ENCODE measurements at places on chromosomes 6 and 20.

DNA sequence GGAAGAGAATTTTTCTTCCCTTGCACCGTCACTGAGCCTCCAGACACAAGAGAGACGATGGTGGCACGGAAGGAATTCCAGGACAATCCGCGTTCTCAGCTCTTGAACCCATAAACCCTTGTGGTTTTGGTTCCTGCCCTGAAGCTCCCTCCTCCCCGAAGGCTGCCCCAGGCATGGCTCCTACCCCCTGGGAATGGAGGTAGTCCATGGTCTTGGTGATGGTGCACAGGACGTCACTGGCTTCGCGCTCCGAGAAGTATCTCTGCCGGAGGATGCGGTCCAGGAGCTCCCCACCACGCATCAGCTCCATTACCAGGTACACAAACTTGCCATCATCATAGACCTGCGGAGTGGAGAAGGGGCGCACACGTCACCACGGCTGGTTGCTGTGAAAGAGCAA, 47.5 kb upstream of the MPC1 start:
- no peak for DNase-seq

DNA sequence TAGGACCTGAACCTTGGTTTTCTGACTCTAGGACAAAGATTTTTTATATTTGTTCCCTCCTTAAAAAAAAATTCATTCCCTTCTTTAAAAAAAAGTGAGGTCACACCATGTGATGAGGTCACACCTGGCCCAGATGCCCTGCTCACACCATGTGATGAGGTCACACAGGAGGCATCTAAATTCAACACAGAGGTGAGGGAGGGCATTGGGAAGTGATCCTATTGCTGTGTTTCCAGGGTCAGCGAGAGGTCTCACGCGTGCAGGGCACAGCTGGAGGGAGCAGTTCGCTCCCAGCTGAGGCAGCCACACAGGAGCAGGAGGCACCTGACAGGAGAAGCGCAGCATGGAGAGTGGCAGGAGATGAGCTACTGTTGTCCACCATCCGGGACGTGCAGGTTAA, 92.5 kb downstream of the SLC22A23 start:
- no peak for DNase-seq

- no peak for DNase-seq
Measured at GRCh38 chr6:29424168-29424567, 9.4 kb downstream of the OR12D1 start.

- DNase-seq, result no peak
Measured at GRCh38 chr6:31697555-31697954, 5.6 kb downstream of the ABHD16A start.

GRCh38 chr6:32117461-32117860, 8.3 kb upstream of the TNXB start:
- DNase-seq, result no peak

- DNase-seq, result no peak
Measured at GRCh38 chr6:108800427-108800864, 47.8 kb upstream of the ARMC2 start.

DNA sequence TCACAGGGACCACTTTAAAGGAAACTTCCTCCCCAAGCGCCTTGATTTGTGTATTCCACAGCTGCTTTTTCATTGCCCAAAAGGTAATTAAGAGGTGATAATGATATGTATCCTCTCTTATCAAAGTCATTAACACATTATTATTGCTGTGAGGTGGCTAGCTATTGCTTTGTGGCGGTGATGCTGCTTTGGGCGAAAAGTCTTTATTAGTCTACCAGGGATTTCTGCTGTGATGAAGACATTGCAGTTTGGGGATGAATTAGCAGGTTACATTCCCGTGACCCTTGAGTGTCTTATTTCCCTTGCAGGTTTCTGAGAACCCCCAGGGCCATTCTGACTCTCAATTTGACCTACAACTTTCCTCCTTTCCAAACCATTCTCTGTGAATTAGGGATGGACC, 143.4 kb upstream of the SOX4 start:
- no peak for DNase-seq

DNA sequence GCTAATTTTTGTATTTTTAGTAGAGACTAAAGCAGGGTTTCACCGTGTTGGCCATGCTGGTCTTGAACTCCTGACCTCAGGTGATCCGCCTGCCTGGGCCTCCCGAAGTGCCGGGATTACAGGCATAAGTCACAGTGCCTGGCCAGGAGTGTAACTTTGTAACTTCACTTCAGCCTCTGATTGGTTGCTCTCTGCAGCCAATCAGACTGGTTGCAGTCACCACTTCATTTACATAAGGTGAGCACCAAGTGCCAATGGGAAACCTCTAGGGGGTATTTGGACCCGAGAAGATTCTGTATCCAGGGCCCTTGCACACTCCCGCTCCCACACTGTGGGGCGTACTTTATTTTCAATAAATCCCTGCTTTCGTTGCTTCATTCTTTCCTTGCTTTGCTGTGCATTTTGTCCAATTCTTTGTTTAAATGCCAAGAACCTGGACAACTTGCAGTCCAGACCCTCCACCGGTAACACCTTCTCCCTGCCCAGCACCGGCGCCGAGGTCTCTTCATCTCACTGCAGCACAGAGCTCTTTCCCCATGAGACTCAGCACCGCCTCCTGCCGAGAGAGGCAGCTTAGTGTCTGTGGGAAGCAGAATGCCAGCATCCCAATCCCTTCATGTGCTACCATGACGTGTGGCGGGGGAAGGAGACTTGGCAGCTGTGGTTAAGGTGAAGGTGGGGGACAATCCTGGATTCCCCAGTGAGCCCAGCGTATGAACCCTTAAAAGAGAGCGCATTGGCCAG, 14.0 kb upstream of the MRGBP start:
- no peak for DNase-seq

- DNase-seq, result no peak
Measured at GRCh38 chr6:6705915-6706675, 117.6 kb downstream of the LY86 start.

GRCh38 chr6:113662688-113663333, 194.3 kb upstream of the MARCKS start:
- DNase-seq, result no peak

- no peak for DNase-seq
Measured at GRCh38 chr6:13252790-13253189, 75.5 kb downstream of the TBC1D7 start.

- no peak for DNase-seq
Measured at GRCh38 chr20:17568972-17569521, 828 bp upstream of the DSTN start.

- DNase-seq, result no peak
Measured at GRCh38 chr6:14009431-14009830, 84.7 kb downstream of the RNF182 start.

DNA sequence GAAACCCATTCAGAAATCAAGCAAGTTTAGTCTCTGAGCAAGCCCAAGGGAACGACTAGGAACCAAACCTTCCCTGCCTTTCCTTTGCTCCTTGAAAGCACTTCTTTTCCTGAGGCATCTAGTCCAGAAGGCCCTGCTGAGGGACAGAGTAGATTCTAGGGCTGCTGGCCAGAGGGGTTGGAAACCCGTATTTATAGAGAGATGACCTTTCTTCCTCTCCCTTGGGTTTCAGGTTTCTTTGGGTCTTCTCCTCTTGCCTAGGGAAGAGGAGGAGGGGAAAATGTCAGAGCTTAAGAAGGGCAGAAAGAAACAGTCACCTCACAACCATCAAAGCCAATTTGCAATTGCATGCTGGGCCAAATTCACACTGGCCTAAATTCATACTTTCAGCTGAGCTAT, 5.8 kb downstream of the APOBEC2 start:
- DNase-seq, result no peak

- no peak for DNase-seq
Measured at GRCh38 chr20:2101057-2101864, at the start of gene STK35. Gene STK35 (plus strand): TSS chr20:2101827. CDS start chr20:2101882, 55 bp downstream.

GRCh38 chr20:34269996-34270627, 28.9 kb downstream of the ASIP start:
- DNase-seq, result no peak

DNA sequence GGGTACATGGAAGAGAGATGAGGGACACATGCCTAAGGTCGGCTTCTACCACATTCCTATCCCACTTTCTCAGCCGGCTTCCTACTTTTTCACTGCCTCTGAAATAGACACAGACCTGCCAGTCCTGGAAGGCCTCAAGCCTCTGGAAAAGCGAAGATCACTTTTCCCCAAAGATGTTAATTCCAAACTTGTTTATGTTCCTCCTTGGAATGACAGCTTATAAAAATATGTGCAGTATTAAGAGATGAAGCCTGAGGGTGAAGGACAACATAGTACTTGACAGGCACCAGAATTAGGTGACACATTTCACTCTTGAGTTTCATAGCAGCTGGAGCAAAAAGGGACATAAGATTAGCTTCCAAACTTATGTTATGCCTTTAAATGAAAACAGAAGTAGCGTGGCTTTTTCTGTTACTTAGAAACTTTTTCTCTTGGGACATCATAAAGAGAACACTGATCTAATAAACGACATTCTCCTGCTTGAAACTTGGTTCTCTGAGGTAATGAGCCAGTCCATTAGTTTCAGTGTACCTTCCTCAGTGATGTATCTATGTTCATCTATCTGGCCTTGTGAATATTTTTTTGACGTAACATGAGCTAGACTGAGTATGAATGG, 25.3 kb downstream of the FOXO3 start:
- DNase-seq, result no peak

GRCh38 chr6:55046869-55047422, 127.4 kb upstream of the HCRTR2 start:
- no peak for DNase-seq

DNA sequence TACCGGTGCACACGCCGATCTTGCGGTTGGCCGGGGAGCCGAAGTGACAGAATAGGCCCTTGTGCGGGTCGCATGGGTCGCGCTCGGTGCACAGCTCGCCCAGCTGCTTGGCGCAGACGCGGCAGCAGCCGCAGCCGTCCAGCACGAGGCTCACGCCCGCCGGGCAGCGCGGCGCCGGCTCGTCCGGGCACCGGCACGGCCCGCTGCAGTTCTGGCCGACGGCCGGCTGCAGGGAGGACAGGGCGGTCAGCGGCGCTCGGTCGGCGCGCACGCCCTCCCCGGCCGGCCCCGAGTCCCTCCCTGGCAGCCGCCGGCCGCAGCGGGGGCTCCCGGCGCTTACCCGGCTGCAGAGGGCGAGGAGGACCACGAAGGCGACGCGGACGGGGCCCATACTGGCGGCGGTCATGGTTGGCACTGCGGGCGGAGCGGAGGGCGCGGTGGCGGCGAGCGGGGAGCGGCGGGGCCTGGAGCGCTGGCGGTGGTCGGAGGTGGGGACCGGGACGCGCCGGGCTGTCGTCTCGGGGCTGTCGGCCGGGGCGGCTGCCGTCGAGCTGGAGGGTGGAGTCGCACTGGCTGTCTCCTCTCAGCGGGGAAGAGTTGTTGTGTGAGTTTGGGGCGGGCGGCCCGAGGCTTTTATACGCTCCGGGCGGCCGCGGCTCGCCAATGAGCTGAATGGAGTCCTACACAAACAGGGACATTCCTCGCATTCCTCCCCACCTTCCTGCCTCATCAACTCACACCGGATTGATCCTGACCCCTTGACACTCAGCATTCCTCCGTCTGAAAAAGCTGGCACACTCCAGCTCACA, at the start of gene CCN2:
CCN2 (minus strand) TSS at position 606 of the 809 bp plus-strand sequence; CDS start at position 406, 200 bp downstream.
- DNase-seq, result no peak

DNA sequence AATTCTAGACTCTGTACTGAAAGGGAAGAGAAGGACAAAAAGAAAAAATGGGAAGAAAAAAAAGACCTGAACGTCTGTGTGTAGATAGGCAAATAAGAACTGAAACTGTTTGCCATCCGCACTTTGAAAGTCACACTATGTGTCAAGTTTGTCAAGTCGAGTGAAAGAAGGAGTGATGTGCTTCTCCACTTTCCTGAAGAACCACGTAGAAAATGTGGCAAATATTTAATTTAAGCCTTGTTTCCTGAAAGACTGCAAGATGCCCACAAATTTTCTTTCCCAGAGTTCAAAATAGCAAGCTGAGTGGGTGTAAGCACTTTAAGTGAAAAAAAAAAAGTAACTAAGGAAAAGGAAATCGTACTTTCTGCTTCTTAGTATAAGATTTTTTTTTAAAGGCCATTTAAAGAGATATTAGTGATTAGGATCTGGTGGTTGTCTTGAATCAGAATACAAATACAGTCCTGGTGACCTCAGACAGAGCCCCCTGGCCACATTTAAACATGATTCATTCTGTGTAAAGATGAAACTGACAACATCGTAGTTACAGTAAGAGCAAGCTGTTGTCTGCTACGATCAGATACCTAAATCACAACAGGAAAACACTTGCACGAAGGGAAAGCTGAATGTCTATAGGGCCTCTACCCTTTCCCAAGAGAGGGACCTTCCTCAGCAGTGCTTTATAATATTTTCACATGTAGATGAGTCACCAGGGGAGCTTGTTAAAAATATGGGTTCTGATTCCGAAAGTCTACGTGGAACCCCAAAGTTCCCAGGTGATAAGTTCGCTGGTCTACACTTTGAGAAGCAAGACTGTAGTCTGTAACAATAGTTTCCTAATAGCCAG, 102.3 kb downstream of the HIVEP2 start:
- no peak for DNase-seq

DNA sequence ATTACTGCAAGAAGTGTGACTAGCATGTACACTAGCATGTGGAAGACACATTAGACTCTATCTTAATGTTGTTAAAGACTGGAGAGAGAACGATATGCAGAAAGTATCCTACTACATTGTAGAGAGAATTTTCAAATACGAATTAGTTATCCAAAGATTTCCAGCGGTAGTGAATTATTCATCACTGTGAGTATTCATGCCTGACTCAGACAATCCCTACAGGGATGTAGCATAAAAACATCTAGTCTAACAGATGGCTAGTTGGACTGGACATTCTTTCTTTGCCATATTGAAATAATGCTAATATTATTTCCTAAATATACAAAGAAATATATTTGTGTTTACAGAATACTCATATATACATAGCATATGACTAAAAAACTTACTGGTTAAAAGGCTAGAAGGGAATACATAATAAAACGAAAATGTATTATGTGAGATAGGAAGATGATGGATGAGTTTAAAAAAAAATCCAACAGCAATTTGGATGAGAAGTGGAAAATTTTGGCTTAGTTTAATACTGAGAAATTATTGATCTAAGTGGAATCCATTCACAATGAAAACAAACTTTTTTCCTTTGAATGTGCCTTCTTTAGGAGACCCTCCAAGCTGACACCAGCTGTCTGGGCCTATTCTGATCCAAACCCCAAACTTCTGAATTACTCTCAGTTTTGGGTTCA, 580.7 kb downstream of the RFPL4B start:
- no peak for DNase-seq

DNA sequence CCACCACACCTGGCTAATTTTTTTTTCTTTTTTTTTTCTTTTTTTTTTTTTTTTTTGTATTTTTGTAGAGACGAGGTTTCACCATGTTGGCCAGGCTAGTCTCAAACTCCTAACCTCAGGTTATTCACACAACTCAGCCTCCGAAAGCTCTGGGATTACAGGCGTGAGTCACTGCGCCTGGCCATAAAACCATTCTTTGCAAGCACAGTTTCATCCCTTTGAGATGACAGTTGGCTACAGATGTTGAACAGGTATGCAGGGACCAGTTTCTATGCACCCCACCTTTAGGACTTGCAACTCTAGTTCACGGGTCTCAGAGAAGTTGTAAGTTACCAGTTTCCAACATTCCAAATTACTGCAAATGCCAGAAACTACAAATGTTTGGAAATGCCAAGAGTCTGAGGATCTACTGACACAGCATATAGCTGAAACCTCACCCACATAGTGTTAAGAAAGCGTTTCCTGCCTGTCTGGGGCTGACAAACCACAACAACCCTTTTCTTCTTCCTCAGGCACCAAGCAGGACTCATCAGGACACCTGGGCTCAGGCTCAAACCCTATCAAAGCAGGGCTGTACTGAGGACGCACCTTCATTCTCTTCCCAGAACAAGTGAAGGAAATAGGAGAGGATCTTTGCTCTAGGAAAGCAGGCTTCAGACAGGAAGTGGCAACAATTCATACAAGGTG, 22.9 kb downstream of the ARHGAP18 start:
- DNase-seq, result no peak

All from stimulated activated CD8-positive, alpha-beta memory T cell treated with anti-CD3 and anti-CD28 coated beads, Interleukin-4, amount 100 ng/mL, for 1 hour (primary cell).